ENCODE measurements at places on chromosomes 1 and 21. TPM values are rescaled to one million over a fixed set of nuclear protein-coding genes. Genes with fewer than 3 reads are reported as not detected.

GRCh38 chr1:69081668-69082067, 486.1 kb upstream of the LRRC7 start:
- H3K27me3 ChIP-seq, result no peaks in the 10 kb centered on the region
- no peak overlapping the region for H3K27ac ChIP-seq
- H3K36me3 ChIP-seq, result no peaks in the 10 kb centered on the region
- no peaks in the 10 kb centered on the region for H3K4me1 ChIP-seq
- DNase-seq, result no peak

- no peak overlapping the region for H3K4me3 ChIP-seq
- H3K36me3 ChIP-seq, result no peaks in the 10 kb centered on the region
- H3K27me3 ChIP-seq, result no peaks in the 10 kb centered on the region
- H3K4me1 ChIP-seq, result no peaks in the 10 kb centered on the region
Observed at GRCh38 chr1:160471253-160471652, 51.8 kb downstream of the SLAMF6 start.

DNA sequence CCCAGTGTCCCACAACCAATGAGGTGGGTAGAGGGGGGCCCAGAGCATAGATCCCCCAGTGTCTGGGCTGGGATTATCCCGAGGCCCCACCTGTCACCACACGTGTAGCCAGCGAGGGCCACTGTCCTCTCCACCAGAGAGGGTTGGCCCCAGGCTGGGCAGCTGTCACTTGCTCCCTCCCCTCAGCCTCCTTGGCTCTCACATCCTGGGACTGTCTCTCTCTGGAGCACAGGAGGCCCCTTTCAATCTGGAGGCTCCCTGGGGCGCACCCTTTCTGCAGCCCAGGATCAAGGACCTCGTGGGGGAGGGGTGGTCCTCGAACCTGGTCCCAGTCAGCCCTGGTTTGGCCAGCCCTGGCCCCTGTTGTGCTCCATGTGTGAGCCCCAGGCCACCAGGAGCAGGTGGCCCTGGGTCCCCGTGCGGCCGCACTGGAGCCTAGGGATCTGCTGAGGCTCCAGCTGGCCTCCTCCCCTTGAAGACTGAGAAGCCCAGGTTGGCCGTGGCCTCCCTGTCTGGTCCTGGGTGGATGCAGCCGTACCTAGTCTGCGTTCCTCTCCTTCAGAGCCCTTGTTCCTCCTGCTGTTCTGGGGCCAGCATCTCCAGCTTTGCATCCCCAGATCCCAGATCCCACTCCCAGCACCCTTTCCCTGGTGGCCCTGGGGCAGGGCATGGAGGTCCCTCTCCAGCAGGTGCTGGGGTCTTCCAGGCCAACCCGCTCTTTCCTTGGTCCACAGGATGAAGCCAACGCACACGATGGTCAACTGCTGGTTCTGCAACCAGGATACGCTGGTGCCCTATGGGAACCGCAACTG, 6.7 kb downstream of the TMEM201 start:
- no peaks in the 10 kb centered on the region for H3K4me1 ChIP-seq
- H3K27ac ChIP-seq, result no peak overlapping the region
- no peaks in the 10 kb centered on the region for H3K27me3 ChIP-seq
- H3K36me3 ChIP-seq, result no peaks in the 10 kb centered on the region

SH2D1B gene
- total RNA-seq, result 0.69 TPM

AK4 gene
- total RNA-seq, result 112 TPM
